CD8-positive, alpha-beta memory T cell (primary cell): ENCODE measurements at places on chromosomes 16 and 17. TPM values are rescaled to one million over a fixed set of nuclear protein-coding genes. Genes with fewer than 3 reads are reported as not detected.

GRAP gene
- 36.2 TPM for polyA plus RNA-seq

DNA sequence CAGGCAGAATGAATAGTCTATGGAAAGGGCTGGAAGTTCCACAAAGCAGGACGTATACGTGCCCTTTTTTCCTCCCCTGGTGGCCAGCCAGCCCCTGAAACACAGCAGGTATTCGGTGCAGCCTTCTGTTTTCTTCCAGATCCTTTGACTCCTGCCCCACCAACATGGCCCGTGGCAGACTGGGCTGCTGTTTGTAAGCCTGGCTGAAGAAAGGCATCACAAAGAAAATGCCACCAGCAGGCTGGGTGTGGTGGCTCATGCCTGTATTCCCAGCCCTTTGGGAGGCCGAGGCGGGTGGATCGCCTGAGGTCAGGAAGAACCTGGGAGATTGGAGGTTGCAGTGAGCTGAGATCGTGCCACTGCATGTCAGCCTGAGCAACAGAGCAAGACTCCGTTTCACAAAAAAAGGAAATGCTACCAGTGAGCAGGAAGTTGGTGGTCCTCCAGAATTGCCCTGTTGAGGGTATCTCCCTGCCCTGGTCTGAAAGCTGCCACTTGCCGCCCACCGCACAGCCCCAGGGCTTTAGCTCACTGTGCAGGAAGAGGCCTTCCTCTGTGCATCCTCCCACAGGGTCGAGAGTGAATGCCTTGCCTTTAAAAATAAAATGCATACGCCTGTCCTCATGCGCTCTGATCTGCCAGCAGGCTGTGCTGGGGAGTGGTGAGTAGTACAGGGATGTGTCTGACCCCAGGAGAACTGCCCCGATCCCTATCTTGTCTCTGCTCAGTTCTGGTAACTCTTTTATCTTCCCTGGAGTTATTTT lies 587.7 kb downstream of the MAF start:
- DNase-seq: no peak

PGS1 gene
- polyA plus RNA-seq: 31.5 TPM

- peak; percentile 2 for DNase-seq
Measured at GRCh38 chr17:10729334-10730193, at the start of gene TMEM220. Gene TMEM220, minus strand, starts transcription at chr17:10730023. Its CDS starts 172 bp downstream, at chr17:10729851.

DNA sequence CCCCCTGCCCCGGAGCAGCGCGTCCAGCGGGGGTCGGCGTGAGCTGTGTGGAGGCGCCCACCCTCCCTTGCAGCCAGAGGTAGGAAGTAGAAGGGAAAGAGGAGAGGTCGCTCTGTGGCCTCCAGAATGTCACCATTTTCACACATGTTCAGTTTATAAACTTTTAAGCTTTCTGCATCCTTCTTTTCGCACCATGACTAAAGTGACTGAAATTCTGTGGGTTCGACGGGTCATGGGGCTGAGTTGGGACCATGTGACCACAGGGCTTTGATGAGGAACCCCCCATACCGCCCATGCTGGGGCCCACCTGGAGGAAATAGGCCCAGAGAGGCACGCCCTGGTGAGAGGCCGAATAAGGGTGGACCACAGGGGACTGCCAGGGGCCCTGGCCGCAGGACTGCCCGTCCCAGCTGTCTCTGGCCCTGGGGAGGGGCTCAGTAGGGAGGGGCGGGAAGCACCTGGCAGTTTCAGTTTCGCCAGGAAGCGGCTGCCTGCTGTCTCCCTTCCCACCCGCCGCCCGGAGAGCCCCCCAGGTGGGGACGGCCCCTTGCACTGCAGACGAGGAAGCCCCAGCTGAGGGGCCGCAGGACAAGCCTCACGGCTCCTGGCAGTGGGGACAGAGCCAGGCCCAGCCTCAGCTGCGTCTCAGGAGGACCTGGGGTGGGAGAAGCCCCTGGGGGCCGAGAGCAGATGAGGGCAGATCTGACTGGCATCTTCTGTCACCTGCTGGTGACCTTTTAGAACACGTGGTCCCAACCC lies 9.0 kb downstream of the CBFA2T3 start:
- peak; percentile 13 for DNase-seq

CFAP97D1 gene
- polyA plus RNA-seq: not detected

KCTD13 gene
- 15.9 TPM for polyA plus RNA-seq

DNA sequence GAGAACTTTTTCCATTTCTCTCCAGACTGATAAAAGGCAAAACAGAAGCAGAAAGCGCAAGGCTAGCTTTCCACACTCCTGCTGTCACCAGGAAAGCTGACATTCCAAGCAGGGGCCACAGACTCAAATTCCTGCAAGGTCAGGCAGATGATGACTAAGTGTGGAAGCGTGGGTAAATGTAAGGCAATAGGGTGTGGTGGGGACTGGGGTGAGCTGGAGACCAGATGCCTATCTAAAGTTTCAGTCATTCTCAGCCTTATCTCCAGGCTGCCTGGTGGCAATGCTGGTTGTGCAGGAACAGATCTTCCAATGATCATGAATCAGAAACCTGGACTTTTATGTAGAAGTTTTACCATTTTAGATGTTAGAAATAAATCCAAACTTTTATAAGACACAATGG lies 224.1 kb downstream of the GSG1L start:
- DNase-seq: no peak
